Endothelial cell (in vitro differentiated cells): ENCODE measurements at places on chromosomes 12 and 14. TPM values are rescaled to one million over a fixed set of nuclear protein-coding genes. Genes with fewer than 3 reads are reported as not detected.

ISM2 gene
- total RNA-seq, result 0.21 TPM

RERGL gene
- total RNA-seq, result not detected

CEP83 gene
- total RNA-seq, result 18.6 TPM

NGB gene
- total RNA-seq, result not detected

KRT85 gene
- not detected for total RNA-seq

FBXO21 gene
- 44.7 TPM for total RNA-seq

PIWIL1 gene
- total RNA-seq, result not detected

DNA sequence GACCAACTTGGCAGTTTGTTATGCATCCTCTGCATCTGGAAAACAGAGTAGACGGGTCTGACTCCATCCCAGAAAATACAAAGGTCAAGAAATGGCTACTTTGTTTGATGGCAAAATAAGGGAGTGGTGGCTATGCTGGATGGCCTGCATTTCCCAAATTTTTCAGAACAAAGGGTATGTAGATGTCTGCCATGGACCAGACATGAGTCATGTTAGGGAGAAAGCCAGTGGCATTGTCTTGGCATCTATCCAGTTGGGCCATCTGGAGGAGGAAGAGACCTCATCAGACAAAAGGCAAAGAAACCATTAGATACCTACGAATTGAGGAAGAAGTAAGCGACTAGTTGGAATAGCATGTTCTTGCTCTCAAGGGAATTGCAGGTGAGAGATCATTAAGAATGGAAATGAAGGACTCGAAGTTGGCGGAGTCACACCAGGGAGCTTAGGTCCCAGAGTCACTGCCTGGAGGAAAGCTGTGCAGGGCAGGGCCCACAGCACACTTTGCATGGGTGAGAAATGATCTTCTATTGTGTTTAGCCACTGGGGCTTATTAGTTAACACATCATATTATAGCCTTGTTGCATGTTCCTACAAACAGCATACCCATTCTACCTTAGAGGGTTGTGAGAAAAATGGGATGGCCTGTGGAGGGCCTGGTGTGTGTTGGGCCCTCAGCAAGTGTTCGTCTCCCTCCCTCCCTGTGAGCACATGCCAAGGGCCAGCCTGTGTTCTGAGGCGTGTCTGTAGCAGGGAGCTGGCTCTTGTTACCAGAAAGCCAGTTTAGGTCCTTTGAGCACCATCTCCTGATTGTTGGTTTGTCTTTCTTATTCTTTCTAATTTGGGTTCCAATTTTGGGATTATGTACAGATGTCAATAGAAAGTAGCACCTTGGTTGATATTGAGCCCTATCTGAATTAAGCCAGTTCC, 119.4 kb downstream of the KTN1 start:
- H3K4me1 ChIP-seq, result peaks cover 20% of the 10 kb centered on the region
- no peaks in the 10 kb centered on the region for H3K27me3 ChIP-seq
- DNase-seq, result no peak
- H3K4me3 ChIP-seq, result no peak overlapping the region
- H3K27ac ChIP-seq, result no peak overlapping the region
- H3K36me3 ChIP-seq, result peaks cover 20% of the 10 kb centered on the region

GRCh38 chr12:84840356-84840755, 72.2 kb downstream of the SLC6A15 start:
- DNase-seq, result no peak
- H3K36me3 ChIP-seq, result no peaks in the 10 kb centered on the region
- no peaks in the 10 kb centered on the region for H3K4me1 ChIP-seq
- H3K27ac ChIP-seq, result no peak overlapping the region
- H3K4me3 ChIP-seq, result no peak overlapping the region

GRCh38 chr12:121444842-121445202, 44.9 kb downstream of the RNF34 start:
- no peak for DNase-seq
- peaks cover 12% of the 10 kb centered on the region for H3K36me3 ChIP-seq
- no peaks in the 10 kb centered on the region for H3K4me1 ChIP-seq
- no peak overlapping the region for H3K4me3 ChIP-seq
- peaks cover 10% of the 10 kb centered on the region for H3K27me3 ChIP-seq
- no peak overlapping the region for H3K27ac ChIP-seq

GRCh38 chr12:613996-614395, 49.2 kb downstream of the NINJ2 start:
- H3K27ac ChIP-seq, result peak overlapping the region; percentile 42
- H3K4me1 ChIP-seq, result peaks cover 49% of the 10 kb centered on the region
- no peaks in the 10 kb centered on the region for H3K36me3 ChIP-seq
- peaks cover 4% of the 10 kb centered on the region for H3K27me3 ChIP-seq
- no peak overlapping the region for H3K4me3 ChIP-seq

DNA sequence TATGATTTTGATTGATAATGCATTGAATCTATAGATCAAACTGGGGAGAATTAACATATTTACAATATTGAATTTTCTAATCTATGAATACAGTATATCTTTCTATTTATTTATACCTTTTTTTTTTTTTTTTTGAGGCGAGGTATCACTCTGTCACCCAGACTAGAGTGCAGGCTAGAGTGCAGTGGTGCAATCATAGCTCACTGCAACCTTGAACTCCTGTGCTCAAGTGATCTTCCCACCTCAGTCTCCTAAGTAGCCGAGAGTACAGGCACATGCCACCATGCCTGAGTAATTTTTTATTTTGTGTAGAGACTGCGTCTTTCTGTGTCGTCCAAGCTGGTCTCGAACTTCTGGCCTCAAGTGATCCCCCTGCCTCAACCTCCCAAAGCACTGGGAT, 20.4 kb downstream of the LTBR start:
- H3K27ac ChIP-seq, result no peak overlapping the region
- H3K4me1 ChIP-seq, result no peaks in the 10 kb centered on the region
- no peak overlapping the region for H3K4me3 ChIP-seq
- DNase-seq, result no peak

DNA sequence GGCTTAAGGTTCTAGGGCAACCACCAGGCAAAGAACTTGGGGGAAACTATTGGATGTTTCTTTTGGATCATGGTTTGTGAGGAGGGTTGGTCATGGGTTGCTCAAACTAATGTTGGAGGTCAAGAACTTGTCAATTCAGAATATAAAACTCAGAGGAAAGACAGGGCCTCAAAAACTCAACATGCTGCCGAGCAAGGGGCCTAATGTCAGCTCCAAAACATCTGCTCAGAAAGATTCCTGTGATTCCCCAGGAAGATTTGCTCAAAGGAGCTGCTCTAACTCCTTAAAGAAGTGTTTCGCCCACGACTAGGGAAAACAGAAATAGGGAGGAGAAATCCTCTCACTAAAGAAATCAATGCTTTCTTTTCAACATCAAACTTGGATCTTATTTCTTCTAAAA, 3.7 kb upstream of the IGF1 start:
- H3K27me3 ChIP-seq, result peaks cover 1% of the 10 kb centered on the region
- peaks cover 4% of the 10 kb centered on the region for H3K4me1 ChIP-seq
- no peaks in the 10 kb centered on the region for H3K36me3 ChIP-seq

GRCh38 chr14:91470216-91470615, 39.9 kb downstream of the PPP4R3A start:
- H3K4me3 ChIP-seq, result peak overlapping the region; percentile 40
- no peaks in the 10 kb centered on the region for H3K27me3 ChIP-seq
- H3K36me3 ChIP-seq, result peaks cover 33% of the 10 kb centered on the region
- H3K27ac ChIP-seq, result no peak overlapping the region
- H3K4me1 ChIP-seq, result no peaks in the 10 kb centered on the region
- DNase-seq, result no peak

DNA sequence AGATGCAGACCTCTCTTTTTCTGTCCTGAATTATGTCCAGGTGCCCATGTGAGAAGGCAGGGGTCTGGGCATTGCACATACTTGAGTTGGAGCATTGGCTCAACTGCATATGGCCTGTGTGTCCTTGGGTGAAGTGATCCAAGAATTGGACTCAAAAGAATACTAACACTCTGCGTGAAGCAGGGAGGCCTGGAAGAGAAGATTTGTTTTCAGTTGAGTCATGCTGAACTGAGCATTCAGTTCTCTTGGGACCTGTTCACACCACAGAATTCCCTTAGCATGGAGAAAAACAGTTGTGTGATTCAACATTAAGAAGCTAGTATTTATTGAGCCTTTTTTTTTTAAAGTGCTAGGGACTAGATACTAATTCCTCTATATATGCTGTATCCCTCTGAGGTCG, 164.7 kb upstream of the TBX3 start:
- H3K27ac ChIP-seq, result no peak overlapping the region
- H3K4me3 ChIP-seq, result no peak overlapping the region

DNA sequence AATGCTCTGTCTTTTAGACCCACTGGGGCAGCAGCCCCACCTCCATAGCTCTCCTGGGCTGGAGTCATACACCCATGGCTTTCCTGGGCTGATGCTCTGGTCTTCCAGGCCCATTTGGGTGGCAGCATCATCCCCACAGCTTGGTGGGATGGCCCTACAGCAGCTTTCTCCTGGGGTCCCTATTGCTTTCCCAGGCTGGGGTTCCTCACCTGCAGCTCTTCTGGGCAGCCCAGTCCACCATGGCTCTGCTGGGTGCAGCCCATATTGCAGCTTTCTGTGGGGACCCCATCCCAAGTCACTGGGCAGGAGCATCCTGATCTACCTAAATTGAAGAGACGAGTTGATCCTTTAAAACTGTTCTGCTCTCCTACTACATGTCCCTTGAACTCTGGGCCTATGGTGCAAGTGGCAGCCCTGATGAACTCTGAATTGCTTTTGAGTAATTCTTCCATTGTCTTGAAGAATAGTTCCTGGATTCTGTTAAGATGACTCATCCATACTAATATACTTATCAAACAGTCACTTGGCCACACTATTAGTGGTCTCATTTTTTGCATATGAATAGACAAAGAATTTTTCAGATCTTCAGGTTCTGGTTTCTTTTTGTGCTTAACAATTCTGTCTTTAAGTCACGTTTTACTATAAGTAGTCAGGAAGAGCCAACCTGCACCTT, 390.1 kb downstream of the DPF3 start:
- H3K4me1 ChIP-seq, result no peaks in the 10 kb centered on the region
- H3K27me3 ChIP-seq, result peaks cover 5% of the 10 kb centered on the region
- H3K36me3 ChIP-seq, result peaks cover 5% of the 10 kb centered on the region
- no peak for DNase-seq
- no peak overlapping the region for H3K4me3 ChIP-seq

DNA sequence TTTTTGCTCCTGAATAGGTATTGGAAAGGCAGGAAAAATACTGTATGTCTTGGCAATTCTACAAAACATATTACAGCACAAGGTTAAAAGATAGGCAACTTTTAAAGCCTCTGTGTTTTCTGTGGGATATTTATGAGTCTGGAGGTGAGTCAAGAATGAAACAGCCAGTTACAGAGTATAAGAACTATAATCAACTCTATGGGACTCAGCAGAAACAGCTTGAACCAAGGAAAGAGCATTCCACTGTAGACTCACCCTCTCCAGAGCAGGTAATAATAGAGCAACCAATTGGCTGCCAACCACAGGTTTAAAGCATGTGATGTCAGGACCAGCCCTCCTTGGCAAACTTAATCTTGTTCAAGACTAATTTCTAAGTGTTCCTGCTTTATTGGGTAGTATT, 100.5 kb upstream of the MDM1 start:
- H3K4me3 ChIP-seq, result no peak overlapping the region
- H3K36me3 ChIP-seq, result peaks cover 4% of the 10 kb centered on the region
- no peaks in the 10 kb centered on the region for H3K4me1 ChIP-seq
- DNase-seq, result no peak
- no peaks in the 10 kb centered on the region for H3K27me3 ChIP-seq

GRCh38 chr12:51244269-51244668, 5.6 kb downstream of the DAZAP2 start:
- DNase-seq, result no peak
- peaks cover 37% of the 10 kb centered on the region for H3K36me3 ChIP-seq
- H3K27me3 ChIP-seq, result peaks cover 15% of the 10 kb centered on the region
- peak overlapping the region; percentile 56 for H3K4me3 ChIP-seq
- peaks cover 66% of the 10 kb centered on the region for H3K4me1 ChIP-seq

DNA sequence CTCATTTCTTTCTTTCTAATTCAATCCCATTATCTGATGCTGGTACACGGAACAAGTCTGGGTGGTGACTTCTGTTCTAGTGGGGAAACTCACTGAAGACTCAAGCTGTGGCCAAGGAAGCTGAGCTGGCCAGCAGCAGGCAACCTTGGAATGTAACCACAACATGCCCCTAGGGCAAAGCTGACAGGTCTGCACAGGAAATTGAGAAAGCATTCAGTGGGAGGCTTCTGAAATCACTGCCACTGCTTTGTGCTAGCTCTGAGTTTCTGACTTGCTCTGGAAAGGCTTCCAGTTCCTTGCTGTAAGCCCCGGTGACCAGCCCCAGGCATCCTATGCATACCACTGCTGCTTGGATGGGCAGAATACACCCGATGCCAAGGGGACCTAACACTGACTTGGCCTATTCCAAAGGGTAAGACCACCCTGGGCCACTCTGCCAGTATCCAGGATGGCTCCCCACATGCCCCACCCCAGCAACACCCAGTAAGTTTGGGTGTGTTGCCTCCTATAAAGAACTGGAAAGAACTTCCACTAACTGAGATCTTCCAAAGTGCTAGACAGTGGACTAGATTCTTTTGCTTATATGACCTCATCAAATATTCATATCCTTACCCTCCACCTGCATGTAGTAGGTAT, 84.5 kb upstream of the CDKN3 start:
- peaks cover 11% of the 10 kb centered on the region for H3K4me1 ChIP-seq
- H3K27ac ChIP-seq, result no peak overlapping the region
- H3K36me3 ChIP-seq, result no peaks in the 10 kb centered on the region
- no peak for DNase-seq
- H3K4me3 ChIP-seq, result no peak overlapping the region

- H3K27me3 ChIP-seq, result peaks cover 3% of the 10 kb centered on the region
- no peak overlapping the region for H3K27ac ChIP-seq
- no peak for DNase-seq
- peaks cover 8% of the 10 kb centered on the region for H3K4me1 ChIP-seq
Measured at GRCh38 chr14:35212471-35213142, 79.6 kb upstream of the PSMA6 start.

GRCh38 chr14:91038439-91038838, 22.0 kb downstream of the RPS6KA5 start:
- no peak overlapping the region for H3K27ac ChIP-seq
- no peaks in the 10 kb centered on the region for H3K36me3 ChIP-seq
- H3K4me3 ChIP-seq, result no peak overlapping the region
- DNase-seq, result no peak
- no peaks in the 10 kb centered on the region for H3K27me3 ChIP-seq

DNA sequence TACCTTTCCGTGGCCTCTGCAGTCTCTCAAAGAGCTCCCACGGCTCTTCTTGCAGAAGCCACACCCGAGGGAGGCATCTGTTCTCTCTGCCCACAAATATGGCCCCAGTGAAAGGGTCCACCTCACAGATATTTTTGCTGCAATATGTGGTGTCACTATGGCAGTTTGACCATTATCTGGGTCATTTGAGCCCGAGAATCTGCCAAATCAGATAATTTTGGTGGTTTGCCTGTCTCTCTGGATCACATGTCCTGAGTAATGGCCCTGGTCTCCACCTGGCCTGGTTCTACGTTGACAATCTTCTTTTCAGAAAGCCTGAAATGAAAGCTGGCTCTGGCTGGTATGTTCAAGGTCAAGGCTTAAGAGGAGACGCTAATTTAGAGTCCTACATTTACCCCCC, 5.7 kb upstream of the WSCD2 start:
- DNase-seq, result no peak
- peaks cover 8% of the 10 kb centered on the region for H3K4me1 ChIP-seq
- H3K4me3 ChIP-seq, result no peak overlapping the region
- peaks cover 5% of the 10 kb centered on the region for H3K36me3 ChIP-seq
- peaks cover 2% of the 10 kb centered on the region for H3K27me3 ChIP-seq
- no peak overlapping the region for H3K27ac ChIP-seq

GRCh38 chr12:2811801-2812200, 667 bp upstream of the ITFG2 start:
- peak overlapping the region; percentile 97 for H3K27ac ChIP-seq
- H3K27me3 ChIP-seq, result peaks cover 2% of the 10 kb centered on the region
- peaks cover 6% of the 10 kb centered on the region for H3K4me1 ChIP-seq

- H3K4me3 ChIP-seq, result no peak overlapping the region
- no peak overlapping the region for H3K27ac ChIP-seq
- H3K36me3 ChIP-seq, result no peaks in the 10 kb centered on the region
- no peak for DNase-seq
Measured at GRCh38 chr12:116448165-116448739, 110.9 kb upstream of the MAP1LC3B2 start.

GRCh38 chr12:104121001-104121400, 17.0 kb downstream of the NFYB start:
- no peak overlapping the region for H3K27ac ChIP-seq
- no peaks in the 10 kb centered on the region for H3K27me3 ChIP-seq
- H3K4me3 ChIP-seq, result no peak overlapping the region
